NCI-H1694 (cell line): ENCODE measurements at places on chromosomes 7 and 10.

- DNase-seq: no peak
Measured at GRCh38 chr10:20343036-20343435, 526.8 kb downstream of the PLXDC2 start.

GRCh38 chr7:92904244-92905131, 68.1 kb upstream of the CDK6 start:
- DNase-seq: no peak

DNA sequence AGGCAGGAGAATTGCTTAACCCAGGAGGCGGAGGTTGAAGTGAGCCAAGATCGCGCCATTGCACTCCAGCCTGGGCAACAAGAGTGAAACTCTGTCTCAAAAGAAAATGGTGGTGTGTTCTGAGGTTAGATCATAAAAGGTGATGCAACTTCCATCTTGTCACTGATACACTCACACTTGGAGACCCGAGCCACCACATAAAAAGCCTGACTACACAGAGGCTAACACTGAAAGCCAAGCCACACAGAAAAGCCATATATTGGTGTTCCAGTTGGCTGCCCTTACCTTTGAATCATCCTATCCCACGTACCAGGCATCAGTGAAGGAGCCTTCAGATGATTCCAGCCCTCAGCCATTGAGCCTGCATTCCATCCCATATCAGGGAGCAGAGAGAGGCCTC, 4.0 kb downstream of the MORN4 start:
- no peak for DNase-seq

GRCh38 chr10:128814024-128814423, 653.0 kb upstream of the MGMT start:
- DNase-seq: no peak

DNA sequence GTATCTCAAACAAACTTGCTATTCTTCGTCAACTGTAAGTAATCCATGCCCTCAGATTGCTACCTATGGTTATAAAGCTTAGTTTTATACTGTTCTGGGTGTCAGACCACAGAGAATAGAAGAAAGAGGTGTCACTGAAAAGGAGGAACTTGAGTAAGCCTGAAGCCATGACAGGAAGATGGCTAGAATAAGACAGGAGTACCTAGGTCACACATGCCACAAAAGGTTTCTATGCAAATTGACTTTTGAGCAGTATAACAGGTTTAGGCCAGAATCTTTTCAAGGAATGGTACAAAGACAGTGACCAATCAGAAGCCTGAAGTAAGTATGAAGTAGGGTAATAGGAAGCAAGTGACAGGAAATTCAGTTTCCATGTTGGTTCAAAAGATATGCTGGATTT, 23.5 kb downstream of the FBXW4 start:
- DNase-seq: no peak

GRCh38 chr10:58041901-58042300, 225.8 kb downstream of the IPMK start:
- DNase-seq: no peak

DNA sequence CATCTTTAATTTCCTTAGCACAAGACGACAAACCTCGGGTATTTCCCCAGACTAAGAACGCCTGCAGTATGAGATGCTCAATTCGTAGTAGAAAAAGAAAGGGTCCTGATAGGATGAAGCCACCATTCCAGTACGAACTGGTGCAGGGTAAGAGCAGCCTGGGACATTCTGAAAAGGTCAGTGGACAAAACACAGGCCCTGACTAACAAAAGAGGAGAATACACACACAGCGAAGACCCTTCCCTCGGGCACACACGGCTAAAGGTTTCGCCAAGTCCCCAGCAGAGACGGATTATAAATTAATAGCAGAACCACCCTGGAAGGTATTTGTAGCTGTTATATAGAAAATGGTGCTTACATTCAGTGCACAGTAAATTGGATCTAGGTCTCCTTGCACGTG, 137.6 kb downstream of the SKIDA1 start:
- DNase-seq: no peak

DNA sequence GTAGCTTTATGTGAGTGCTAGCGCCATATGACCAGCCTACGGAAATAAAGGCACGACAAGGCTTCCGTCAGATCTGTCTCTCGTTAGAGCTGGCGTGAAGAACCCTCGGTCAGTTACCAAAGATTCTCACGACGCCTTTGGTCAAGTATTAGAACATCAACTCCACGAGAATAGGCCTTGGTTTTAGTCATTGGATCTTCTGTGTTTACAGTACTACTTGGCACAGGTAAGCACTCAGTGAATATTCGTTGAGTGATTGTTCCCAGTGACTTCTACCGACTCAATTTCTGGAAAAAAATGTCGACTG, 316 bp downstream of the RBM48 start:
- DNase-seq: no peak

DNA sequence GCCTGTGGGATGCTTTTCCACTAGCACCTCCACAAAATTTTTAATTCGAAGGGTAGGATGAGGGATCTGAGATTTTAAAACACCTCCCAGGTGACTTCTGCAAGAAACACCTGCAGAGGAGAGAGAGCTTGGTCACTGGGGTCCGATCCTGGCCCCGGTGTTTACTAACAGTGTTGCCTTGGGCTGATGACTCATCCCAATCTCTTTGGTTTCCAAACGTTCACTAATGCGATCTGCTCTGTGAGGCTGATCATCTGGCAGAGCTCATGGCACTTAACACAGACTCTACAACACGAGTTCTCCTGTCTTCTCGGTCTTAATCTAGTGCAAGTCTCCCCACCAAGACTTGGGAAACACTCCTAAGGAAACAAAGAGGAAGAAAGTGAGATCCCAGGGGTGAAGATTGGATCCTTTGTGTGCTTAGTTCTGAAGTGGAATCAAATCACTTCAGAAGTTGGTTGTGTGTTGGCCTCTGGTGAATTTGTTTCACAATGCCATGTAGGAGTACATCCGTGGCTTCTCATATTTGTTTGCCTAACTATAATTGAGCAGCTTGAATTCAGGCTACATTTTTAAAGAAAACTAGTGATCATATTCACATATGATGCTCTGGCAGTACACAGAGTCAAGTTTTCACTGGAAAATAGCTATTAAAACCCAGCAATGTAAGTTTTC, 407.9 kb downstream of the NRG3 start:
- DNase-seq: no peak

GRCh38 chr7:8434290-8435002, 1.0 kb downstream of the NXPH1 start:
- no peak for DNase-seq

DNA sequence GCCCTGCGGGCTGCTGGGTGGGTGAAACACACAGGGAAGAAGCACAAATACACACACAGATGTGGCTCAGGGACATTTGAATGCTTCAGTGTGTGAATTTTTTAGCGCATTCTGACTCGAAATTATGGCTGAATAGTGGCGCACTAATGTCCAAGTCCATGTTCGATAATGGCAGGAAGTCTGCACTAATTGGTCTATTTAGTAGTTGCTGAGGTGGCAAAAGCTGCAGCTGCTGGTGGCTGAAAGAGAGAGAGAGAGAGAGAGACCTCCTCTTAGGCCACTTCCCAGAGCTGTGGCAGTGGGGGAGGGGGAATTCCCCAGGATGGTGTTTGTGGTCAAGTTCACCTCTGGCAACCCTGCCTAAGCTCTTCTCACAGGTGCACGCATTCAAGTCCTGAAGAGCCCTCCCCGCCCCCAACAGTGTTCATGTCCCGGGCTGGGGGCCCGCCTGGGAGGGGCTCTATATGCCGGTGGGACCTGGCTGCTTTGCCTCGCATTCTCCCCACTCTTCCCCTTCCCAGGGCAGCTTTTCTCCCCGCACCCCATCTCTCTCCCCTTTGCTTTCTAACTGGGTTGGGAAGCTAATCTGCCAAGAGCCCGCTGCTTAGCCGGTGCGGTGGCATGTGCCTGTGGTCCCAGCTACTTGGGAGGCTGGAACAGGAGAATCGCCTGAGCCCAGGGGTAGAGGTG, 6.0 kb upstream of the MNX1 start:
- DNase-seq: no peak

GRCh38 chr10:116185199-116185867, 87.7 kb downstream of the GFRA1 start:
- no peak for DNase-seq

DNA sequence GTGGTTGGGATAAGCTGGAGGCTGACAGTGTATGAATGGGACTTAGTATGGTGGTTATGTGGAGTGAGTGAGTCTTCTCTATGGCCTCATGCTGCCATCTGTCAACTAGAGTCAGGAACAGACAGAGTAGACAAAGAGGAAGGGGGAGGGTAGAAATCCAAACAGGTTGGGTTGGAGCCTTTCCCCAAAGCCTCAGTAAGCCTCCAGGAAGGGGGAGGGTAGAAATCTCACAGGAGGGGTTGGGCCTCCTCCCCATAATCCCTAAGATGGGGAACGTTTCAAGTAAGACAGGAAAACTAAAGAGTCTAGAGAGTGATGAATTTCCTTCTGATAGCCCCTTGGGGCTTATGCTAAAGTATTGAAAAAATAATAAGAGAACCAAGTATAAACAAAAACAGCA, 2.0 kb upstream of the AKR1B15 start:
- DNase-seq: peak; percentile 74

- DNase-seq: no peak
Measured at GRCh38 chr10:121708728-121709674, 110.8 kb upstream of the FGFR2 start.

DNA sequence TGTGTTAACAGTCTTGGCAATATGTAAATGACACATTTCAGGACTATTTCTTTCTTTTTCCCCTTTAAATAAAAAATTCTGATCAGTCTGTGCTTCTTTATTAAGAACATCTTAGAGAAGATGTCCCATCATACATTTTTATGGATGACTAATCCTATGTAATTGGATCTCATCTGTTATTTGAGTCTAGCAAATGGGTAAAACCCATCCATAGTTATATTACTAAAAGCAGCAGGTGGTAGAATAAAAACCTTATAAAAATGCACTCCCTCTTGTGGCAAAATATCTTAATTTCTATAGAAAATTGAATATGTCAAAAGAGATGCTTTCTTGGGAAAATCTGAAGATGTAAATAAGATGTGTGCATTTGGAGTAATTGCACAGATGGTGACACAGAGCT, 35.3 kb downstream of the TRRAP start:
- peak; percentile 11 for DNase-seq

DNA sequence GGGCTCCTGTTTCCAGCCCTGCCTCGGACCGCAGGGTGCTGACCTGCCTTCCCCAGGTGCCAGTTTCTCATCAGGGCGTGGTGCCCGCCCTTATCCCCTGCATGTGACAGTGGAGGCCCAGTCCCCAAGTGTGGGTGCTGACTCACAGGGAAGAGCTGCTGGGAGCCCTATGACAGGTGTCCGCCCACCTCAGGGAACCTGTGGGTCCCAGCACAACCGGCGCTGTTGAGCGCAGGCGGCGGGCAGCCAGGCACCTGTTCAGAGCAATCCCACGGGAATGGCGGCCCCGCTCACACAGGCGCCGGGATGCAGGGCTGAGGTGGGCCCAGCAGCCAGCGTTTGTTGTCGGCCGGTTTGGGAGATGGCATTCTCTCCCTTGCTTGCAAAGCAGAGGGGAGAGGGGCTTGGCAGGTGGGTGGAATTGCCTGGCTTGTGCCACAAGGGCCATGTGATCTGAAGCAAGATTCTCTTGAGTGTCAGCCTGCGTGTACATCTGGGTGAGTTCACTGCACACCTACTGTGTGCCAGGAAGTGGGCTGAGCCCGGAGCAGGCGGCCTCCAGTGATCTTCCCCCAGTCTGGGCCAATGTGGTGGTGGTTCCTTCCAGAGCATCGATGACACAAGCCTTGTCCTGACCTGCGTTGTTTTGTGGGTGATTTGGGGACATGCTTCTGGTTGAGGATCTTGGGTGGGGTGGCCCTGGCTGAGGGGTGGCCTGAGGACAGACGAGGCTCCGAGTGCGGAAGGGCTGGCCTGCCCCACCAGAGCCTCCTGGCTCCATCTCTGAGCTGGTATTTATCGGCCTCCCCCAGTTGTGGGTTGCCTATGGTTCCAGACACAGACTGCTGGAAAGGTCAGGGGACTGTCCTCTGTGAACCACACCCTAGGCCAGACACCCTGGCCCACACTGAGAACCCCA, 2.4 kb downstream of the PWWP2B start:
- no peak for DNase-seq

- DNase-seq: no peak
Measured at GRCh38 chr7:38506004-38506403, 125.2 kb downstream of the AMPH start.

DNA sequence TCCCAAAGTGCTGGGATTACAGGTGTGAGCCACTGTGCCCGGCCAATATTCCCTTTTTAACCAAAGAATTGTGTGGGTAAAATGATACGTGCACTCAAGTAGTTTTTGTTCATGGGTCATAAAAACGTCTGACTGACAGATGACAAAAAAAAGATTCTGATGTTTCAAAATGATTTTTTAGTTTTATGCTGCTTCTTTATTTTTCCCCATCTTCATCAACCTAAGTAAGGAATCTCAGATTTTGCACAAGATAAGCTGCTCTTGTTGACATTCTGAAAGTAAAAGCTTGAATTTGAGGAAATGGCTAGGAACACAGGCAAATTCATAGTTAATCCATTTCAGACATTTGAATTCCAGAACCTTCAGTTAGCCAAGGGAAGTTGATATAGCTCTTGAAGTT, 526.1 kb upstream of the NRP1 start:
- no peak for DNase-seq

GRCh38 chr10:15236340-15236739, 67.8 kb upstream of the NMT2 start:
- DNase-seq: no peak

GRCh38 chr10:21634599-21635365, 100.8 kb downstream of the MLLT10 start:
- DNase-seq: no peak

DNA sequence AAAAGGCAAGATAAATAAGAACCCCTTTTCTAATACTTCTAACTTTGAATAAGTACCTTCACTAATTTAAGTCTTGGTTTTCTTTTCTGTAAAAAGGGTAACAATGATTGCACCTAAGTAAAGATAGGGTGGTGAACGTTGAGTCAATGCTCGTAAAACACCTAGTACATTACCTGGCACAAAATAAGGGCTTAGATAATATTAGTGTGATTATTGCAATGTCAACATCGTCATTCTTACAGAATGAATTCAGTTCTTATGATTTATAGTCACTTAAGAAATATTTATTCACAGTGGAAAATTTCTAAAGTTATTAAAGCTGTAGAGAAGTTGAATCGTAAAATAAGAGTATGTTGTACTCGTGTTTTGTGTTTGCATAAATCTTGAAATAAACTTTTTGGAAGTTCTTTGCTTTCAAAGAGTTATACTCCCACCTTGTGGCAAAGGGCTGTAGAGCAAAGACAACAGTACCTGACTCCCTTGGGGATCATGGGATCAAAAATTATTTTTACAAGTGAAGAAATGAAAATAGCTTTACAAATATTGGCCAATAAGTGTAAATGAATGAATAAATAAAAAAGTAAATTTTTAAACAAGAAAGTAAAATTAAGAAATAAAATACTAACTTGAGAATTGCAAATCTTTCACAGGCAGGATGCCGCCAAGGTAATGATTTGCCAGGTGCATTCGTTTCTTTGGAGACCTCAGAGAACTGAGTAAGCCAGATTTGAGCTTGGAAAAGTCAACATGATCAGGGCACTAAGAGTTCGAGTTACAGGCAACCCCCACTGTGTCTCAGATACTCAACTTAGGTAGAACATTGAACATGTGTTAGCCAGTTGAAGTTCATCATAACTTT, 285.8 kb upstream of the CACNA2D1 start:
- peak; percentile 8 for DNase-seq
